Fibroblast of skin of abdomen (primary cell): ENCODE measurements at places on chromosomes 6 and 20.
A peak's percentile ranks its signal among the peaks of the same experiment; 100 is the strongest.

GRCh38 chr6:149948011-149948410 lies 6.2 kb downstream of the ULBP2 start:
- no peak for DNase-seq

- DNase-seq, result no peak
These were observed 59.5 kb downstream of the FYN start for GRCh38 chr6:111813677-111814310.

GRCh38 chr6:29647927-29648642 lies 8.8 kb upstream of the MOG start:
- peak; percentile 29 for DNase-seq

GRCh38 chr20:5977223-5977622 lies 26.8 kb downstream of the MCM8 start:
- no peak for DNase-seq

DNA sequence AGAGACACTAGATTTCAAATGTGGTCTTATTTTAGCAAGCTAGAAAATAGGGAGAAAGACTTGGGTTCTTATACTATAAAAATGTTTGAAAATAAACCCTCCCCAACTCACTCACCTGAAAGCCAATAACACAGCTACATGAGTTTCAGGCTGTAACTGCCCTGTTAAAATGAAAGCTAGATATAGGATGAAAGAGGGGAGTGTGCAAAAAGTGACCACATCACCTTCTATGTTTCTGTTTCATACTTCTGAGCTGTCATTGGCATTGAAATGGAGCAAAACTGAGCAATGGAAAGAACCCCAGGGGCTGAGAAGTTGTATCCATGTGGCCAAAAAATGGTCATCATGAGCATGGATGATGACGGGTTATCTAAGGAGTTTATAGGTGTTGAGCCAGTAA lies 148.1 kb upstream of the TENT5A start:
- DNase-seq, result no peak

GRCh38 chr6:113805173-113805790 lies 51.9 kb upstream of the MARCKS start:
- no peak for DNase-seq

DNA sequence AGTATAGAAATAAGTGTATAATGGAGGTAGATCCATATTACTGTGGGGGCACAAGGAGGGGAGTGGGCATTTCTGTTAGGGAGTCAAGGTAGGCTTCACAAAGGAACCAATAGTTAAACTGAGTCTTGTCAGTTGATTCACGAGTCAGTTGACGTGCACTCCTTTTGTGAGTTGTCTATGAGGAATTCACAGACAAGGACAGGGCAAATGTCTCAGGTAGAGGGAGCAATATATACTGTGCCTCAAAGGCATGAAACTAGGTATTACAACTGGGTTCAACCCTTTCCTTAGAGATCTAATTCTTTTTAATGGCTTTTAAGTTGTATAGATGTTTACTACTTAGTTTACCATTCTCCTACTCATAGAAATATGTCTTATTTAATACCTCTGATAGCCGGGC lies 11.0 kb downstream of the TMEM14C start:
- no peak for DNase-seq

- no peak for DNase-seq
These were observed 132.8 kb downstream of the EYA2 start for GRCh38 chr20:47027456-47027855.

GRCh38 chr6:37648465-37649330 lies 49.0 kb downstream of the MDGA1 start:
- DNase-seq, result peak; percentile 23

DNA sequence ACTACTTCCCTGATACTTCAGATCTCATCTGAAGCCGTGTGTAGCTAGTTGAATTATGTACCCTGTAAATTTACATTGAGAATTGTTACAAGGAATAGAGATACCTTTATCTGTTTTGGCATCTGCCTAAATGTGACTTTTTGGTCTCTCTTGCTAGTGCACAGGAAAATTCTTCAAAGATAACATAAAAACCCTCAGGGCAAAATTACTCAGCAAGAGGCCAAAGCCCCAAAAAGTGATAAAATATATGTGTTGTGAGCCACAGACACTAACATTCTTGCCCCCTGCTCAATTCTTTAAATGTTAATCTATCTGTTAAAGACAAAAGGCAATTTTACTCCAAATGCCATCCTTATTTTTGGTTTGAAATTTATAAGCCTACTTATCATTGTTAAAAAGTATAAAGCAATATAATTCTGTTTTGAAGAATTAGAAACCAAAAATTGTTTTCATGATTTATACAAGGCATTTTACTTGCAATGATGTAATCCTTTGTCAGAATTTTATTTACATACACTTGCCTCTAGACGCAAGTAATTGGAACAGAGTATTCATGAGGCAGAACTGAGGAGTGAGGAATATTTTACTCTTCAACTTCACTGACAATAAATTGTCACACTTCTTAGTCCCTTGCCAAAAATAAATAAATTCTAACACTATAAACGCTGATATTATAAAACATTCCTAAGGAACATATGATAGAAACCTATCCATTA lies 186.2 kb downstream of the EPM2A start:
- no peak for DNase-seq

- DNase-seq, result no peak
These were observed 2.6 kb downstream of the NFKBIE start for GRCh38 chr6:44262467-44263353.

- DNase-seq, result peak; percentile 97
These were observed 115.1 kb downstream of the ZMYND8 start for GRCh38 chr20:47241345-47241781.

GRCh38 chr6:112780498-112781096 lies 433.5 kb downstream of the RFPL4B start:
- DNase-seq, result peak; percentile 80

DNA sequence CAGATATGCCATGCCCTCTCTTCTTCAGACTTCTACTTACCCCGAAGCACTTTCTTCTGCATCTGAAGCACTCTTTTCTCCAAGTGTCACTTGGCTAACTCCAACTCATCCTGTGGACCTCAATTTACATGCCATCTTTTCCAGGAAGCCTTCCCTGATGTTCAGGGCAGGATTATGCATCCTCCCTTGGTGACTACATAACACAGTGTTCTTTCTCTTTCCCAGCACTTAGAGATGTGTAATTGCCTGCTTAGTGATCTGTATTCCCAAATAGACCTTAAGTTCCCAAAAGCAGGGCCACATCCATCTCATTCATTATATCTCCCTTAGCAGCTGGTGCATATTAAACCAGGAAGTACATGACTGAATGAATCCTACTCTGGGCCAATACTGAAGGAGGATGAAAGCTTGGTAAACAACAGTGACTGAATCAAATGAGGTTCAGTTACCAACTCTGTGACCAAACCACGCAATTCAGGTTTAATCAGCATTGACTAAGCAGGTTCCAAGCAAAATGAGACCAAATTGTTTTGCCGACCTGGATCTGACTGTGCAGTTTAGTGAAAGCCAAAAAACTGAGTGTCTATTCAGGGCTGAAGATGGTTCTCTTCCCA lies 121.4 kb upstream of the TCF21 start:
- no peak for DNase-seq

GRCh38 chr6:159084493-159085091 lies 39.8 kb upstream of the TAGAP start:
- peak; percentile 85 for DNase-seq

GRCh38 chr6:84151669-84152068 lies 75.8 kb downstream of the CEP162 start:
- DNase-seq, result no peak

DNA sequence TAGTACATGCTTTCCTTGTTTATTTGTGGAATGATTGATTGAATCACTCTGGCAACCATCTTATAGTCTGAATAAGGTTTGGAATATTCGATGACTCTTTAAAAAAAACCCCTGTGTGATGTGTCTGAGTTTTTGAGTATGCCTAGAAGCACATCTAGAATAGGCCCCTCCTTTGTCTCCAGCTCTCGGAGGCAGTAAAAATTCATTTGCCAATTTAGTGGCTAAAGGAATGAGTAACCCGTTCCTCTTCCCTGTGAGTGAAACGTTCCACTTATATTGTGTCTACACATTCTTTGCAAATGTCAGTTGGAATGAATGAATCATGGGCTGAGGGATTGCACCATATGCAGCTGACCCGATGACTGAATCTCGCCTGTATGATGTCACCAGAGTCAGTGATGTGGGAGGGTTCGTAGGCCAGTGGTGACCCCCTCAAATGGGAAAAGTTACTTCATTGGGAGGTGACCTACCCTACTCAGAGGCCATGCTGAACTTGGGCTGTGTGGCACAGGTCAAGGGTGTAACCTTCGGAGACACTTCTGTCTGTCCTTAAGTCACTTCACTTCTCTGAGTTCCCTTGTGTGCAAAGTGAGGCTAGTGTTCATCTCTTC lies 21.6 kb downstream of the MOCS3 start:
- peak; percentile 99 for DNase-seq

DNA sequence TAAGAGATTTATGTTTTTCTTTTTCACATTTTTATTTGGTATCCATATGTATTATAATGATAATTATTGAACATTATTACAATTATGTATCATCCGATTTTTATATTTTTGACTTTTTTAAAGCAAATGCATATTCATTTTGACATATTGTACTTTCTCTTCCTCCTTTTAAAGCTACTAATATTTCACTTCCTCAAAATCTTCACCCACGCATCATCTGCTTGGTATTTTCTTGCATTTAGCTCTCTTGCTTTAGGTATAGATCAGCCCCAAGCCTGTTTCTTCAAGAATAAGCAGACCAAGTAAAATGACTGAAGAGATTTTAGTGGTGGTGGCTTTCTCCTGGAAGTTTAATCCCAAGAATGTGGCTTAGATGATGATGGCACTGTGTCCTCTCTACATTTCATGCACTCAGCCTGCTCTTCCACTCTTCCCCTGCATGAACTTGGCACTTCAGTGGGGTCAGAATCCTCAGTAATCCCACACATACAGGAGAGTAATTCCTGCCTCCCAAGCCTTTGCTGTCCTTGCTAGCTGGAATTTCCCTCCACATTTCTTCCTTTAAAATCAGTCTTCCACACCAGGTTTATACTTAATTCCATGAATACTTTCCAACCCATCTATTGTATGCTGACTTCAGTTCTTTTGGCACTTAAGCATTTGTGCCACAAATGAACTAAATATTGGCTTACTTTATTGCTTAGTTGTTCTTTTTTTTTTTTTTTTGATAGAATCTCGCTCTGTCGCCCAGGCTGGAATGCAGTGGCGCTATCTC lies 8.2 kb downstream of the NCOA7 start:
- peak; percentile 64 for DNase-seq

DNA sequence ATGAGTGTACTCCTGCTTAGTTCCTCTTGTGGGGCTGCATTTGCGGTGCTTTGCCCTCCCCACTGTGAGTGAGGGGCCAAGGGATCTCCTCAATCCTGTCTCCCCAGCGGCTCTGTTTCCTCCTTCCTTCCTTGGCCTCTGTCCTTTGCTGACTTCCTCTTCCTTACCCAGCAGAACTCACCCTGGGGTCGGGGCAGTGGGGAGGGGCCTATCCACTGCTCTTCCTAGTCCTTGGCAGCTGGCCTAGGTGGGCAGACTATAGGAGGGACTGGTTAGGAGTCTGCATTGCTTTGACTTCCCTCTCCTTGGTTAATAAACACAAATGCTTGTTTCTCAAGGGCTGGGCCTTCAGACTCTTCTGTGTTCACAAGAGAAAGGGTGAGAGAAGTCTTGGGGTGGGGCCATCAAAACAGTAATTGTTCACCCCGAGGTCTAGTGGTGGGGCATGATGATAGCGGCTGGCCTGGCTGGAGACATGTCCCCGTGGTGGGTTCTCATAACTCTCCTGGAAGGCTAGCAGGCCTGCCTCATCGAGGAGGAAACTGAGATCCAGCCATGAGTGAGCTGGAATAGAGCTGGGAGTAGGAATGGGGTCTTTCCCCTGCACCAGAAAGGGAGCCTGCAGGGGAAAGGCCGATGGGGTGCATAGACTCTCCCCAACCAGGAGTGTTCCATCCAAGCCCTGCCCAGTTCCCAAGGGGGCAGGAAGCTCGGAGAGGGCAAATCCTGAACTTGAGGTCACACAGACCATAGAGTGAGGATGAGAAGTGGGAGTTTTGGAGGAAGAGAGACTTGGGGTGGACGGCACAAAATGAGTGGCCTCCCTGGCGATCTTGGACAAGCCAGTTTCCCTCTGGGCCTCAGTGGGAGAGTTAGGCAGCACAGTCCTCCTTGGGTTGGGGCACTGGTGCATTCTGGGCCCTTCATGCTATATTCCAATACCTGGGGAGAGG lies 12.7 kb downstream of the FAM110A start:
- DNase-seq, result no peak

DNA sequence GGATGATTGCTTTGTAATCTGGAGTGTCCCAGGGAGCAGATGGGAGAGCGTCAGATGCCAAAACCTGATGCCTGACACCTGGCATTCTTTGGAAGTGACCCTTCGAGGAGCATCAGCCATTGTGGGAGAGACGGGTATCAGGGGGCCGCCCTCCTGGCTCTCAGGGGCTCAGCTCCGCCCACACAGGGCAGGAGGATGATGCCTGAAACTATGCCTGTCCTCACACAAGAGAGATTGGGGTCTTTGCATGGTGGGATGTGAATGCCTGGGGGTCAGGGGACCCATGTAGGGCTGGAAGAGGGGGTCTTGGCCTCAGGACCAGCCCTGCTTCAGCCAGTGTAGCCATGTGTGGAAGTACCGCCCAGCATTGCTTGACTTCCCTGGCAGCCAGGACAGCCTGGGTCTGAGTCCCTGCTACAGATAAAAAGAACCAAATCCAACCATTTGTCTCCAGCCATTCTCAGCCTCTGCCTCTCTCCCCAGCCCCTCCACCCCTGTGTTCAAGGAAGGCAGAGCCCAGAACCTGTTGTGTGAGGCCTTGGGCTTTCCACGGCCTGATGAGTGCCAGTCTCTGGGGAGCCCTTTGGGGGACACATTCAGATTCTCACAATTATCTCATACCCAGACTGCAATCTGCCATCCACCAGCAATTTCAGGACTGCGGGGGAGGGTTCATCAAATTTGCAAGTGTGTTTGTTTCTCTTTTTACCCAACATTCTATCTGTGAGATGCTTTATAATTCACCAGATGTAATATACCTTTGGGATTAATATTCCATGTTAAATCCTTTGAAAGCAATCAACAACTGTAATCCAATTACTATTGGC lies 371.2 kb downstream of the PREX1 start:
- no peak for DNase-seq

DNA sequence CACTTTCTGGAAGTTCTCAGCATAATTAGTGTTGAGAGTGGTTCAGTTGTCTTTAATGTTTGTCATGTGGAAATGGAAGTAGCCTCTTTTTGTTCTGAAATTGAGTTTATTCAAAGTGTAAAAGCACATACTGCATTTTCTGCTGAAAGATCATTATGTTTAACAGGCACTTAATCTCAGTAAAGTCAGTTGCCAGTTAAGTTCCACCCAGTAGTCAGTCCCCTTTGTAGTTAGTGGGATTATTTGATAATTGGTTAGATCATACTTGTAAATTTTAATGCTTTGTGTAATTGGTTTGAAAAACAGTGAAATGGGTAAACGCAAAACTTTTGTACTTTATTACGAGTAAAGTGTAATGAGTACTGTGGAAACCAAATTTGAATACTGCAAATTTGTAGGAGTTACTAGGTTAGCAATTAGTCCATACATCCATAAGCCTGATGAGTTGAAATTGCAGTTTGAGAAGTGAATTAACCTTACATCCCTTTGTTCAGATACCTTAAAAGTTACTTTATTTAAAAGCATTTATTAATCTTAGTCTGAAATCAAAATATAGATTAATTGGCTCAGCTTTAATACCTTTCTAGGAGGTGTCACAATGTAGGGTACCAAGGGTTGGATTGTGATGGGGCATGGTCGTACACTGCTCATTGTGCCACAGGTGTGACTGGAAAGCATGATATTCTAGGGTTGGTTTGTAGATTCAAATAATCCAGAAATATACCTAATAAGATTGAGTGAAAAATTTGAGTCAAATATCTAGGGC lies 4.4 kb downstream of the SRSF6 start:
- DNase-seq, result no peak

GRCh38 chr20:6770786-6771100 lies 3.3 kb downstream of the BMP2 start:
- DNase-seq, result no peak

GRCh38 chr6:159807150-159807858 lies 7.2 kb downstream of the PNLDC1 start:
- DNase-seq, result no peak
